Left ventricle myocardium superior (tissue), 1 donor: ENCODE measurements at places on chromosomes 16 and 17. TPM values are rescaled to one million over a fixed set of nuclear protein-coding genes. Genes with fewer than 3 reads are reported as not detected.
A peak's percentile ranks its signal among the peaks of the same experiment; 100 is the strongest.

- no peak for DNase-seq
These were observed 742 bp upstream of the SLC16A13 start for GRCh38 chr17:7034955-7035590.

- no peak for DNase-seq
These were observed 6.8 kb downstream of the FBXO47 start for GRCh38 chr17:38960402-38960801.

GRCh38 chr17:82935966-82936767 lies 96.3 kb upstream of the ZNF750 start:
- DNase-seq = no peak

DNA sequence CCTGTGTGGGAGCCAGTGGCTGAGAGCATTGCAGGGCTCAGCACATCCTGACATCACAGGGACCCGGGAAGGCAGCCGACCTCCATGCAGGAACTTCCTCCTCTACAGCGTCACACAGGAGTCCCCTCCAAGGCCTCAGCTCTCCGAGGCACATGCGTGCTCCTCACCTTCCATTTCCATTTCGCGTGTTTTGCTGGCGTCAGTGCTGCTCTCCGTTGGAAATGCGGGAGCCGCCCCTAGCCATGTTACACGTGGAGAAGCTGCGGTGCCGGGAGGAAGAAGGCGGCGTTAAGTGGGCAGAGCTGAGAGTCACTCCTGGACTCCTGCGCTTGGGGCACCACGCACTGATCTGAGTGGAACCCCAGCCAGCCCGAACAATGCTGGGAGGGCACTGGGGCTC lies 25.2 kb upstream of the CRISPLD2 start:
- DNase-seq = no peak

DNA sequence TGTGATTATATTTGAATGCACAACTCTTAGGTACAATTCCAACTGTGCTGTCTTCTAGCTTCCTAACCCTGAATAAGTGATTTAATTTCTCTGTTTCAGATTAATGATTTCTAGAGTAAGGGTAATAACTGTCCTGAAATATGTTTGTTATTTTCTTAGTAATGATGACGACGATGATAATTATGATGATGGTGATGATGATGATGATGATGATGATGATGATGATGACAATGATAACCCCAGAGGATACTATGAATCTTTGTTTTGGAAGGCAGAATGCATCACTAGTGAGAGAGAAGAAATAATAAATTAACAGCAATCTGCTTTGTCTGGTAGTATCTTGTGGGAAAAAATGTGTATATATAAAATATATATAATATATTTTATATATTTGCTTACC lies 317.1 kb upstream of the CDH8 start:
- DNase-seq = no peak

DNA sequence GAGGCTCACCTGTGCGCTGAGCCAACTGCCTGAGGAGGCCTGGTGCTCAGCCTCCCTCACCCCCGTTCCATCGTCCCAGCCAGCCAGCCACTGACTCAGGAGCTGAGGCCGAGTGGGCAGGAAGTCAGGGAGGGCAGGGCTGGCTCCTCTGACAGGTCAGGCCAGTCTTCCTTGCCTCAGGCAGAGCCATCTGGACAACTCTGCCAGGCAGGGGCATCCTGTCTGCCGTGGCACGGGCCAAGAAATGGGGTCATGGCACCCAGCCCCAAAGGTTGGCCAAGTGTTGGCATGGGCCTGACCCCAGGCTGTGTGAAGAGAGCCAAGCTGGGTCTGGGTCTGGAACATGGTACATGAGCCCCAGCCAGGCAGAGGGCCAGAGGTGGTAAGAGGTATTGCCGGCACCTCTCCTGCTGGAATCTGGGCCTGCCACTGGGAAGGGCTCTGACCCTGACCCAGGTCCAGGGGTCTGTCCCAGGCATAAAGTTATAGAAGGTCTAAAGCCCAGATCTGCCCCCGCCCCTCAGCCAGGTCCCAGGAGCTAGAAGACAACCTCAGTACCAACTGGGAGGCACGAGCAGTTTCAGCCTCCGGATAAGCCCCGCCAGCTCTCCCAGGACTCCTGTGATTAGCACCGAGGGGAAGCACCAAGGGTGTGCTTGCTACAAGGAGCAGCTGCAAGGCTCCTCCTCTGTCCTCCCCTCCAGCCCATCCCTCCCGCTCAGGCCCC lies 2.5 kb upstream of the VASN start:
- peak; percentile 32 for DNase-seq

DNA sequence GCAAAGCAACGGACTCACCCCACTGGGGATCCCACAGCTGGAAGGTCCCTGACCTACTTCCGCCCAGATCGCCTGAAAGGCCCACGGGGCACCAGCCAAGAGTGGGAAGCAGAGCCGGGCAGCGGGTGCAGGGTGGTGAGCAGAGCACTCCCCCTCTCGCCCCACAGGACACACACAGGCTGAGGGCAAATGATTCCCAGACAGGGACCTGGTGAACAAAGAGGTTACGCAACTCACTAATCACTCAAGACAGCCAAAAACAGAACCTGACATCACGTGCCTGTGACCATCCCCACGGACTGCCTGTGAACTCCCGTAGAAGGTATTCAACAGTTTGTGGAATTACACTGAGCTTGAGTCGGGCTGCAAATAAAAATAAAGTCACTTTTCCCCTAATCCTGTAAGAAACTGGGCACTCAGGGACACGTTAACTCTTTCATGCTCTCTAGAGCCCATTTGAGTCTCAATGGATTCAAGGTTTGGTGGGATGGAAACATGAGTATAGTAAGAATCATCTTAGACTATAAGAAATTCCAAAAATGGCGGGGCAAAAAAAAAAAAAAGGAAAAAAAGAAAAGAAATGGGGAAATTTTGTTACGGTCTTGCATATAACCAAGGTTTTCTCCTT lies 396.1 kb downstream of the SOX9 start:
- DNase-seq = peak; percentile 52

GRCh38 chr16:71542377-71542776 lies 16.2 kb downstream of the CHST4 start:
- DNase-seq = peak; percentile 33

TBC1D3C gene
- total RNA-seq = not detected

CNTNAP1 gene
- total RNA-seq = 7.0 TPM

- no peak for DNase-seq
These were observed 72.2 kb downstream of the CLEC16A start for GRCh38 chr16:11016524-11016988.

NPIPA5 gene
- 9.9 TPM for total RNA-seq

SLC52A1 gene
- not detected for total RNA-seq

DNA sequence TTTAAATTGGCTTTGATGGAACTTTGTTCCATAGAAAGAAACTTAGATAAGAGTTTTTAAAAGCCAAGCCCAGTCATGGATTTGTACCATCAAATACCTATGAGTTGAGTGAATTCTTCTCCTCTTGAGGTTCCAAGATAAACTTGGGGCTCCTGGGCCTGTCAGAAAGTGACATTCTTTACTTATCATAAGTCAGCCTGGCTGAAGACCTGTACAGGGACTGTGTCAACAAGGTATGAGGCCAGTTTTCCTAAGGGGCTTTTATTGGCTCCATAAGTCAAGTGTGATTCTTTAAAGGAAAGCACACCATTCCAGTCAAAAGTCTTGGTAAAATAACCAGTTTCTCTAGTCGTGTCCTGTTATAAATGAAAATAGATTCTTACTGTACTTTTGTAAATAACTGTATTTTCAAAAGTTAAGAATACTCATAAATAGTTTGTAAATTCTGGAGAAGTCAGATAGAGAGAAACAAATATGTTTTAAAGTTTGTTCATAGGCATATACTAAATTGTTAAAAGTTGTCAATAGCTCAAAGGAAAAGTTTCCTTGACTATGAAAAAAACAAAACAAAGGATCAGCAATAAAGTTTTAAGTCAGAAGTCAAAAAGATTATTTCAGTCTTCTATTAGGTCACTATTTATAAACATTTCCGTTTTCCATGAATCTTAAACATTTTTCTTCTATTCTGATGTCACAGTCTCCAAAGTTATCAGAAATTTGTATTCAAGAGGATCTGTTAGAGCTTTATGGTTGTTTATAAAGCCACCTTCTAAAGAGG lies 22.5 kb upstream of the MYO1D start:
- no peak for DNase-seq

DNA sequence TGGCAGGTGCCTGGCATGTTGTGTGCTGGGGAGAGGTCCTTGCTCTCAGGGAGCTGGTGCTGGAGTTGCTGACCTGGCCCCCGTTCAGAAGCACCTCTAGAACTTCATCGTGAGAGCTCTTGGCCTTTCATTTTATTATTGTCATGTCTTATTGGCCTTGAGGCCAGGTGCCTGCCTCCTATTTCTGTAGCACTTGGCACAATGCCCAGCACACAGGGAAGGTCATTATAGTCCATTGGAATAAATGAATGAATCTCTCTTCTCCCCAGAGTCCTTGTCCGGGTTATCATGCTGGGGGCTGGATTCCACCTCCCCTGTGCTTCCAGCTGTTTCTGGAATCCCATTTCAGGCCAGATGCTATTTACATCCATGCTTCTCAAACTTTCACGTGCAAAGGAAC lies 169.2 kb downstream of the HAPSTR1 start:
- DNase-seq = peak; percentile 44

PDXDC1 gene
- total RNA-seq = 82.0 TPM

GRCh38 chr16:87684106-87684677 lies 81.6 kb downstream of the KLHDC4 start:
- DNase-seq = no peak

CDH3 gene
- total RNA-seq = 0.99 TPM

DNA sequence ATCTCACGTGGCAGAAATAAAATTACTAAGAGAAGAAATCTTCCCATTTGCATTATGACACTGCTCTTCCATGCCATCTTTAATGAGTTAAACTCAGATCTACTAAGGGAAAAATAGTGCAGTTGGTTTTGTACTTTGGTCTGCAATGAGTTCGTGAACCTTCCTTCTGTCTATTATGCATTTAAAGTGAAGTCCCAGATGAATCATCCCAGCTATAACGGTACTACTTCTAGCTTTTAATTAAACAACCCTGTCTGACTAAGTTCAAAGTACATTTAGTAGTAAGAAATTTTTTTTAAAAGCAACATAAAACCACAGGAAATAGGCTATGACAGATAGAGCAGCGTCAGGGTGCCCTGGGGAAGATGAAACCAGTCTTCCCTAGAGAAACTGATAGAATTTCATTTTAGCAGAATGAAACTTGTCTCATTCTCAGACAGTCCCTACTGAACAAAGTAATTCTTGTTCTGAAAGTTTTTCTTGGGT lies 1.8 kb downstream of the TMIGD1 start:
- DNase-seq = no peak

GRCh38 chr16:4390266-4391260 lies 18.9 kb downstream of the VASN start:
- DNase-seq = peak; percentile 21

C16orf74 gene
- 1.7 TPM for total RNA-seq

GRCh38 chr17:67049025-67049739 lies 4.8 kb downstream of the CACNG1 start:
- DNase-seq = no peak

OR3A3 gene
- not detected for total RNA-seq

DNA sequence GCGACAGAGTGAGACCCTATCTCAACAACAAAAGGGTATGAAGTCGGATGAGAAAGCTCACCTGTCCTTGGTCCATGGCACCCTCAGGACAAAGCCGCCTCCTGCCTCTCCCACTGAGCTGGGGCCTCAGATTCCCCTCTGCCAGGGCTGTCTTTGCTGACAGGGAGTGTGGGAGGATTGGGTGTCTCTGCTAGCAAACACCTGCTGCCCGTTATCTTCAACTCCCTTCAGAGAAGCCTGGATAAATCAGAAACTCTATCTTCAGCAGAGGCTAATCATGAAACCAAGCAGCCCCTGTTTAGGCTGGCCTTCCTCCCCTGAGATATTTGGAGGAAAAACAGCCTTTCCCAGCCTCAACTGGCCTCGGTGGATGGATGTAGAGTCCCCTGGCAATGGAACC lies 36.3 kb upstream of the CDH1 start:
- no peak for DNase-seq

- peak; percentile 55 for DNase-seq
These were observed 43.9 kb upstream of the RCVRN start for GRCh38 chr17:9948928-9949327.

- no peak for DNase-seq
These were observed 7.8 kb downstream of the DUSP3 start for GRCh38 chr17:43770957-43771356.

KRT24 gene
- total RNA-seq = not detected

ODAD4 gene
- 0.52 TPM for total RNA-seq

DNA sequence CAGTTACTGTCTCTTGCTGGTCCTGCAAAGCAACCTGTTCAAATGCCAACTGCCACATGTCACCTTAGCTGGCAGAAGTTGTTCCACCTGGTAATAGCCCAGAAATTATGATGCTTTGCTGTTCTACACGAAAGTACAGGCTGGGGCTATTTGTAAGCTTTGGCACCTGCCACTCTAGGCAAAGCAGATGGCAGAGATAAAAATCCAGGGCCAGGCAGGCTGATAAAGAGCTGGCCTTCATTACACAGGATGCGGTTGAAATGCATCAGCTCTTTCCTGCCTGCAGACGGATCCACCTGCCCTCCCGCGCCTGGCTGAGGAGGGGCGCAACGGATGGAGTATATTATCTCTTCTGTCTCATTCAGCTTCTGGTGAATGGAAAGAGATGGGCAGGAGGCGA lies 29.3 kb upstream of the KDM8 start:
- no peak for DNase-seq

GRCh38 chr17:77322514-77323412 lies 182.0 kb downstream of the SEC14L1 start:
- peak; percentile 87 for DNase-seq

- DNase-seq = no peak
These were observed 350.0 kb downstream of the KCNJ2 start for GRCh38 chr17:70519300-70519699.

DNA sequence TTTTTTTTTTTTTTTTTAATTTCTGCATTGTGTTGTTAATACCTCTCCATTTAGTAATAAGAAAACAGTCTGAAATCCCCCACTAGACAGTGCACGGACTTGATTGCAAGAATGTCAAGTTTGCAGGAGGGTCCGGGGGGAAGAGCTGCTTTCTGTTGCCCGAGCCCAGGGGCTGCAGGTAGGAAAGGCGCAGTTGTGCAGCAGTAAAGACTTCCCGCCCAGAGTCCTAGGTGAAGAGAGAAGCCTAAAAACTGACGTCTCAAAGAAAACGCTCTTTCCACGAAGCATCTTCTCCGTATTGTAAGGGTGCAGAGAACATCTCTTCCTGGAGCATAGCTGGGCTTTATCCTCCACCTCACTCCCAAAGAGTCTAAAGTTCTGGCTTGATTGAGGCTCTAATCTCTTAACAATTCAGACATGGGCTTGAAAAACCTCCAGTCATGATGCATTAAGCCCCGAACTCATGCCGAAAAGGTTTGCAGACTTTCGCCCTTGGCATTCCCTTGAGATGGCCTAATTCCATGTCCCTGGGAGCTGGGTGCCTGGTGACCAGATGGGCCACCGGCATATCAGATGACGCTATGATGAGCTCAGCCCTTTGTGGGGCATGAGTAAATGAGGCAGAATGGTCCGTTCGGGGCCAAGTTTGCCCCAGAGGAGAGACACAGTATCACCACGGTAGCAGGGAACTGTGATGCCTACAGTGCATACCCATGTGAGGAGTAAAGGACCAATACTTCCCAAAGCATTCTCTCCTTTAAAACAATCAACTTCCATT lies 436.2 kb upstream of the ZFHX3 start:
- no peak for DNase-seq

KLHL10 gene
- 0.12 TPM for total RNA-seq

- no peak for DNase-seq
These were observed 463.8 kb upstream of the HSBP1 start for GRCh38 chr16:83343935-83344366.
